ENCODE measurements at places on chromosomes 12 and 14.

DNA sequence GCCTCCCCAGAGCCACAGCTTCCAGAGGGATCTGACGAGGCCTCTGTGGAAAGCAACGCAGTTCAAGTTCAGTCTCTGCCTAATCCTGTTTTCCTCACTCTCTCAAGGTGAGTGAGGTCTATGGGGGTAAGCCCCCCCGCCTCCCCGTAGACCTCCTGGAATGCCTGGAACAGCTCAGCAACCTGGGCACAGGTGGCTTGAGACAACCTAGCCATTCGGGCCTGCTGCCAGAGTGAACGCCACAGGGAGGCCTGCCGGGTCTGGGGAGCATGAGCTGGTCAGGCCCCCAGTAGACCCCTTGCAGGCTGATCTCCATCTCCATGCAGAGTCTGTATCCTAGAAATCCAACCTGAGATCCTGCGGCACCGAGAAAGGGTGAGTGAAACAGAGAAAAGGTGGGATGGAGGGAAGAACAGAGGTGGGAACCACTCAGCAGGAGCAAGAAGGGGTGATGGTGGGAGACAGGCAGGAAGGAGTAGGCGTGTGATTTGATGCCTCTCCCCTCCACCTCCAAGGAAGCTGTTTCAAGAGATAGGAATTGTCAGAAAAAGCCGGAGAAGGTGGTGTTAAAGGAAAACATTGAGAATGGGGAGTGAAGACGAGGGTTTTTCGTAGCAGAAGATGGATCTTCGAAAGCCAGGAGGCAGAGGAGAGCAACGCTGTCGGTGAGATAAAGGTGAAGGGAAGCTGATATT lies 123.1 kb upstream of the PRMT8 start:
- no peak for DNase-seq

DNA sequence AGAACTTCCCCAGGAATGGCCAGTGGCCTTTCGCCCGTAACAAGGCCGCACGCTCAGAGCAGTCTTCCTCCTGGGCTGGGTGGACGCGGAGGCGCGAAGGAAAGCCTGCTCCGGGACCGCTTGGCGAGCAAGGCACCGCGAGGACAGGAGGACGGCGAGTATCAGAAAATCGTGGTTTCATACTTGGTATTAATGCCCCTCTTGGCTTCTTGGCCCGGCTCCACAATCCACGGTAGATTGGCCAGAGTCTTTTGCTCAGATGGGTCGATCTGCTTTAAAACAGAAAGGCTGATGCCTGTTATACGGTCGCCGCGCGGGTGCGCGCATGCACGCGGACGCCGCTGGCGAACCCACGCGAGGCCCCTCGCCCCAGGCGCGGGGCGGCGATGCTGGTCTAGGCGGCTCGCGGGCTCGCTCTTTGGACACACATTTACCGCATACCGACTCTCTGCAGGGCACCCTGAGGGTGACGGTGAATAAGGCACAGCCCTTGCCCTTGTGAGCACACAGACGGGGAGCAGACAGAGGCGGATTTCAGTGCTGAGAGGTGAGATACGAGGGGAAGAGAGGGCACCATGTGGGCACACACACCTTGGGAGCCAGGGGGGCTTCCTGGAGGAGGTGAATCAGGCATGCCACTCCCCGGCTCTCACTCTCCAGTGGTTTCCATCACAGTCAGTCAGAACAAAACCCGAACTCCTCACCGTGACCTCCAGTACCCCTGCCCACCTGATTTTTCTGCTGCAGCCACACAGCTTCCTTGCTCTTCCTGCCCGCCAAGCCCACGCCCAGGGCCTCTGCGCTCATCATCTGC lies 100.7 kb downstream of the APAF1 start:
- peak; percentile 27 for DNase-seq

- DNase-seq, result peak; percentile 48
Measured at GRCh38 chr12:50232771-50233209, 50.5 kb downstream of the LIMA1 start.

DNA sequence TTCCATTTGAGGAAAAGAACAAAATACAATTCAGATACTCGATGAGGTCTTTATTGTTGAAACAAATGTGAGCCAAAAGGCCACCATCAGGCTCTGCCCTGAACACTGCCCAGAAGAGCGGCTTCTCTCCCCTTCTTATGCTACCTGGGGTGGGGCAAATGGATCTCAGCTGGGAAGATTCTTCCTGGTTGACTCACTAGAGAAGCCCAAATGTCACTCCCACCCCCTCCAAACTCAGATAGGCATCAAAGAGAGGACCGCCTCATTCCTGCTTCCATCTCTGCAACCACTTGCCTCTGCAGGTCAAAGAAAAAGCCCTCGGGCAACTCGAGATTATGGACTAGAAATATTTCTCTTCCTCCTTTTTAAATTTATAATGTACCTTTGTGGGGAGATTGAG lies 55.8 kb downstream of the TBX3 start:
- no peak for DNase-seq

- DNase-seq, result no peak
Measured at GRCh38 chr12:1758887-1759286, 61.5 kb upstream of the LRTM2 start.

DNA sequence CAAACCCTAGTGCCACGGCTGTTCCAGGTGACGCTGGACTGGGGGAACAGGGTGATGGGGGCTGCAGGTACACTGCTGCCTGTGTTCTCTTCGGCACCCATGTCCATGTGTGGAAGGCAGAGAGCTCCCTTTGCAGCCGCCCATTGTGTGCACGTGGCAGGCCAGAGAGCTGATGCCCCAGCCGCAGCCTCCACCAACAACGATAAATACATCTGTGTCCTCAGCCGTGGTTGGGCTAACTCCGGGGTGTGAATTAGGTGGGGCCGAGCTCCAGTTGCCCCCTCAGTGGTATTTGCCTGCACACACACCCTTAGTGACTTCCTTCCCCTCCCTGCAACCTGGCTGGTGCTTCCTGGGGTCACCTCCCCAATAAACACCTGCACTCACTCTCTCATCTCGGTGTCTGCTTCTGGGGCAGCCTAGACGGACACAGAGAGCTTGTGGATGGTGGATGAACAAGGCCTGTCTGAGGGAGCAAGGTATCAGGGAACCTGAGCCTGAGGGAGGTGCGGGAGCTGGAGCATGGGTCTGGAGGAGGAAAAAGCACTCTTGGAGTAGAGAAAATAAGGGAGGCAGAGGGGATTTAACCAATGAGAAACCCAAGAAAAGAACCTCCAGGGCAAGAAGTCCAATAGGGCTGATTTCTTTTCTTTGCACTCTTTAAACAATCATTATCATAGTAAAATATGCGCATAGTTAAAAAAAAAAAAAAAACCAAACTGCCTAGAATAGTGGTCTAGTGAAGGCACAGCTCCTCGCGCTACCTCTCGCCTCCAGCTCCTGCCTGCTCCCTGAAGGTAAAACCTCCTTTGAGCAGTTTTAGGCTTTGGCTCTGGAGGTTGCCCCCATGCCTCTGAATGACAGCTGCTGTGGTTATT lies 112.6 kb downstream of the ZNF664 start:
- DNase-seq, result no peak

DNA sequence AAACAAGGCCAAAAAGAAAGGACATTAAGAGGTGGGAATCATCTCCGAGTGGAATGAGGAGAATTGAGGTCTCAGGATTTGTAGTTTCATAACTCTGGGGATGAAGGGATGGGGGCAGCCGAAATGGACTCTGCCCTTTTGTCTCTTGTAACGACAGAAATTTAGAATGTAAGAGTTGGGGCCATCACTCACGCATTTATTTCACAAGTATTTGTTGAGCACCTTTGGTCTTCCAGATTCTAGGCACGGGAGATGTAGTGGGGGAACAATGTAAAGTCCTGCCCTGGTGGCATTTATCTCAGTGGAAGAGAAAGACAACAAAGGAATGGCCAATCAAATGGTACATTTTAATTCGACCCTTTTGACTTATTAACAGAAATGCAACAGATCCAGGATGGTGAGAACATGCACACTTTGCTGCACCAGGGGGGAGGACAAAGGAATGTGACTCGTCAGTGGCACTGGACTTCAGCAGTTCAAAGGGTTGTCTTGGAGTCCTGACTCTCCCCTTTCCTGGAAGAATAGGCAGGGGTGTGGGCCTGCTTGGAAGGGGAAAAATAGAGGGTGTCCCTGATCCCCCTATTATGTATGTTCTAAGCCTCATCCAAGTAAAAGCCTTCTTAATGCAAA lies 102.0 kb downstream of the TMEM30B start:
- no peak for DNase-seq

DNA sequence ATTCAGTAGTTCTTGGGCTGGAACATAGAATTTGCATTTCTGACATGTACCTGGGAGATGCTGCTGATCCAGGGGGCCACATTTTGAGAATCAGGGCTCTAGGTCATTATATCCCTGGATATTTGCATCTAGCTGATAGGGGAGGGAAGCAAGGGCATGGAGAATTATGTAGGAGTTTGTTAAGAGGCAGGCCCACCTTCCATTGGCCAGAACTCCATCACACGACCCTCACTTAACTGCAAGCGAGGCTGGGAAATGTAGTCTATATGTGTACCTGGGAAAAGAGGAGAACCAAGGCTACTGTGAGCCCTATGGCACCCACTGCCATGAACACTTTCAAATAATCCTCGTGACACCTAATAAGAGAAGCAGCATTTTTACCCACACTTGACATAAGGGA lies 657.6 kb downstream of the MED13L start:
- no peak for DNase-seq

DNA sequence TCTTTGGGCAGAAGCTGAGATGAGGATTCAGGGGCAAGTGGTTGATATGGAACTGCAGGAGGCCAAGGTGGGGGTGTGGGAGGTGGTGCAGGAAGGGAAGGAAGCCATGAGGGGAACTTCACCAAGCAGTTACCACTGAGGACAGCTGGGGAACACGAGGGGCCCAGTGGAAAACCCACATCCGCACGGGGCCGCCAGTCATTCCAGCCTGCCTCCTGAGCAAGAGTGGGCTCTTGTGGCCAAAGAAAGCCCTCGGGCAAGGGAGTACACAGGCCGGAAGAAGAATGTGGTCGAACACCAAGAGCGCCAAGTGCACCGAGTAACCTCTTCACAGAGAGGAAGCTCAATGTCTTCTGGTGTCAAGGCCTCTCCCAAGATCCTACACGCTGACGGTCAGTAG lies 252.2 kb upstream of the FOXN3 start:
- DNase-seq, result no peak

DNA sequence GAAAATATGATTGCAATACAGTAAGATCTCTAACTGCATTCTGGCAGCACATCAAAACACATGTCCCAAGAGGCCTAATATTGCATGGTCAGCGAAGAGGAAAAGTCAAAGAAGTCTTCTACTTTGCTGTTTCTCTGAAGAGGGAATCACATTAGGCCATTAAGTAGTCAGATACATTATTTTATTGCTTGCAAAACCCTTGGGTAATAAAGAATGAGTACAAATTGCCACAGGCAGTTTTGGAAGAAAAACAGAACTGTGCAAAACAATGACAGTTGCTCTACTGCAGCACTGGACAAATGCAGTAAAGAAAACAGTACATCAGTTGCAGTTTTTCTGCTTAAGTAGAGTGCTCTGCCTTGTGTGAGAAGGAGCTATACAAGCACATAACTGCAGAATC lies 211.9 kb downstream of the MED13L start:
- DNase-seq, result peak; percentile 66

DNA sequence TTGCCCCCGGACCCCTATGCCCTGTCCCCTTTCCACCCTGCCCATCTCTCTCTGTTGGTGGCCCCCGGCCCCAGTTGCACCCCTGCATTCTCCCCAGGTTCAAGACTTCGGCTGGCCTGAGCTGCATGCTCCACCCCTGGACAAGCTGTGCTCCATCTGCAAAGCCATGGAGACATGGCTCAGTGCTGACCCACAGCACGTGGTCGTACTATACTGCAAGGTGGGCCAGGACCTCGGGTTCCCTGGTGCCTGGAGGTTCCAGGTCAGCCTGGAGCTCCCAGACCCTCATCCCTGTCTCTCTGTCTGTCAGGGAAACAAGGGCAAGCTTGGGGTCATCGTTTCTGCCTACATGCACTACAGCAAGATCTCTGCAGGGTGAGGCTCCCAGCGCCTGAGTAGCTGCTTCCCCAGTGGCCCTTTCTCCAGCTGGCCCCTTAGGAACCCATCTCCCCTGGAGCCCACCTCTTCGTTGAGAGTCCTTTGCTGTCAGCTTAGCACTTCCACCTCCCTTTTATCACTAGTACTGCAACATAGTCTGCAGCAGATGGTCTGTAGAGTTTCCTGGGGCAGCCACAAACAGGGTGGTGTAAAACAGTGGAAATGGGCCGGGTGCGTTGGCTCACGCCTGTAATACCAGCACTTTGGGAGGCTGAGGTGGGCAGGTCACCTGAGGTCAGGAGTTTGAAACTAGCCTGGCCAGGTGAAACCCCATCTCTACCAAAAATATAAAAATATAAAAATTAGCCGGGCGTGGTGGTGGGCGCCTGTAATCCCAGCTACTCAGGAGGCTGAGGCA lies 5.8 kb downstream of the TNS2 start:
- no peak for DNase-seq

DNA sequence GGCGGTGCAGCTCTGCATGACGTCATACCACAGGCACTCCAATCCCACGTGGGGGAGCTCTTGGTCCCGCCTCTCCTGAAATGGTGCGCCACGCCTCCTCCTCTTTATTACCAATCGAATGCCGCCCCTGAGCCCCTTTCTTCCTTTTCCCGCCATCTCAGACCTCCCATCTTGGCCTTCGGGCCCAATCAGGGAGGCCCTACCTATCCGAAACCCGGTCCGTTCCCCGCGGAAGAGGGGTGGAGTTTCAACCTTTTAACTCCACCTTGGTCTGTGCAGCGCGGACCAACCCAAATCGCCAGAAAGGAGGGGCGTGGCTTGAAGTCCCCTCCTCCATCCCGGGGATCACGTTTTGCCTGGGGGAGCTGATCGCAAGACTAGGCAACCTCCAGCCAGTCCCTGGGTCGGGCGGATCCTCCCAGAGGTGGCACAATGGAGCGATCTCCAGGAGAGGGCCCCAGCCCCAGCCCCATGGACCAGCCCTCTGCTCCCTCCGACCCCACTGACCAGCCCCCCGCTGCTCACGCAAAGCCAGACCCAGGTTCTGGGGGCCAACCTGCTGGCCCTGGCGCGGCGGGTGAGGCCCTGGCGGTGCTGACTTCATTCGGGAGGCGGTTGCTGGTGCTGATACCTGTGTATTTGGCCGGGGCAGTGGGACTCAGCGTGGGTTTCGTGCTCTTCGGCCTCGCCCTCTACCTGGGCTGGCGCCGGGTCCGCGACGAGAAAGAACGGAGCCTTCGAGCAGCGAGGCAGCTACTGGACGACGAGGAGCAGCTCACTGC lies at the start of gene ESYT1:
TSS of gene ESYT1 (plus strand) at position 380 of the 782 bp plus-strand sequence. CDS start at position 433, 53 bp downstream.
- peak; percentile 100 for DNase-seq

DNA sequence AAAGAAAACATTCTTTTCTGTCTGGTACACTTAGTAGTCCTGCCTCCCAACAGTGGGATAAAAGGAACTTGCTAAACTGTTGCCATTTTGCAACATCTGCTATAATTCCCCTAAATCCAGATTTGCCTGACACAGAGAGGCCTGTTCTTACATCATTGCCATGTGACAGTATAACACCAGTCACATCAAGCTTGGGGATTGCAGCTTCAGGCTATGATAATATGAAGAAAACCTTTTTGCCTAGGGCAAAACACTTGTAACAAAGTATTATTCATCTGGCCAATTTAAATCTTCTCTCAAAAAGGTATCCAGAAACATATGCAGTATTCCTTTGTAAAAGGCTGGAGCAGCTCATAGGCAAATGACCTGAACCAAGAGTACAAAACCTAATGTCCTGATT lies 80.9 kb upstream of the OTX2 start:
- no peak for DNase-seq

GRCh38 chr14:21107283-21107800 lies 6.5 kb downstream of the TMEM253 start:
- peak; percentile 48 for DNase-seq

Measured in fibroblast of the aortic adventitia (primary cell).